AG04449 (cell line): ENCODE measurements at places on chromosomes 3 and 15.

- no peak for DNase-seq
Observed at GRCh38 chr3:126533506-126533905, 9.6 kb downstream of the CHST13 start.

DNA sequence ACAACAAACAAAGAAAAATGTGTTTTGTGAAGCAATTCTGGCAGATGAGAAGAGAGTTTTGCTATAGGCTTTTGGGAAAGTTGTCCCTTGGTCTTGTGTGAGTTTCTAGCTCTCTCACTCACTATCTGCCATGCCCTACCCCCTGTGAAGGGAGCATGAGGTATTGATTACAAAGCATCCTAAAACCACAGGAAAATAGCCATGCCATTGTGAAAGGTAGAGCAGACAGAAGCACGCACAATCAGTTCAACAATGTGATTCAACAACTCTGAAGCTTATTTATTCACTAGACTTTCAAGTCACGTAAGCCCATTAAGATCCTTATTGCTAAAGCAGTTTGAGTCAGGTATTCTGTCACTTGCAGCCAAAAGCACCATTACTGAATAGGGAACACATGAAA, 6.5 kb upstream of the AQR start:
- DNase-seq, result no peak

DNA sequence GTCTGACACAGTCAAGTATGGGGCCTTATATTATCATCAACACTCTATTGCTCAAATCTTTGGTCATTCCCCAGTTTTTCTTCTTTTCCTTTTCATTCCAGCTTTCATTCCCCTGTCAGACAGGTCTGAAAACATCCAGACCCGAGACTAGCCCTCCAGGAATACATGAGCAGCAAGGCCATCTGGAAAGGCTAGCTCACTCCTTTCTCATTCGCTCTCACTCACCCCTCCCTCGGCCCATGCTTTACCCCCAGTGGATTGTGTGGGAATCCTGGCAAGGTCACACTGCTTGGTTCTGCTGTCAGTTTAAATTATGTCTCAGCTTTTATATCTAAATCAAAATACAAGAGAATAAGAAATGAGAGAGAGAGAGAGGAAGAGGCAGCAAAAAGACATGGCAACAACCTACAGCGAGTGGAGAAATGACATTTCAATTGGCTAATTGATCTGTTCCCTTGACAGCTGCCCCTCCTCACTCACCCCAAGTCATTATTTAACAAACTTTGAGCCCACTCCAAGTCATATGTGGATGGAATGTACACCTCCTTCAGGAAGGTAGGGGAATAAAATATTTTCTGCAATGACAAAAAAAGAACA, 962.2 kb downstream of the TUSC7 start:
- DNase-seq, result no peak

DNA sequence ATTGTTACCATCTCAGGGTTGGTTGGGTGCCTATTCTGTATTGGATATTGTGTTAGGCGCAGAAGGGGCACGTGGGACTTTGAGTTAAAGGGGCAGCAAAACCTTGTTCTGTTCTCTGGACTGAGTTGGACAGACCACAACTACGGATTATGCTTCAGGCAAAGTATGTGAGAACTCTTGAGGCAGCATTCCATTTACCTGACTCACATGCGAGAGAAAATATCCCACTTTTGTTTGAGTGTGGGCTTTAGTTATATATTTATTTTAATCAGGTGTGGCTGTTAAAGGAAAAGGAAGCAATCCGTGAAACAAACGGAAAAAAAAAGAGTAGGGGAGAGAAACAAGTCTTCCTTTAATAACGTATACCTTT, 627 bp upstream of the PLS1 start:
- no peak for DNase-seq

GRCh38 chr3:123508178-123508577, 59.3 kb upstream of the ADCY5 start:
- DNase-seq, result no peak

- DNase-seq, result no peak
Observed at GRCh38 chr3:183073839-183074238, 25.5 kb downstream of the MCCC1 start.

DNA sequence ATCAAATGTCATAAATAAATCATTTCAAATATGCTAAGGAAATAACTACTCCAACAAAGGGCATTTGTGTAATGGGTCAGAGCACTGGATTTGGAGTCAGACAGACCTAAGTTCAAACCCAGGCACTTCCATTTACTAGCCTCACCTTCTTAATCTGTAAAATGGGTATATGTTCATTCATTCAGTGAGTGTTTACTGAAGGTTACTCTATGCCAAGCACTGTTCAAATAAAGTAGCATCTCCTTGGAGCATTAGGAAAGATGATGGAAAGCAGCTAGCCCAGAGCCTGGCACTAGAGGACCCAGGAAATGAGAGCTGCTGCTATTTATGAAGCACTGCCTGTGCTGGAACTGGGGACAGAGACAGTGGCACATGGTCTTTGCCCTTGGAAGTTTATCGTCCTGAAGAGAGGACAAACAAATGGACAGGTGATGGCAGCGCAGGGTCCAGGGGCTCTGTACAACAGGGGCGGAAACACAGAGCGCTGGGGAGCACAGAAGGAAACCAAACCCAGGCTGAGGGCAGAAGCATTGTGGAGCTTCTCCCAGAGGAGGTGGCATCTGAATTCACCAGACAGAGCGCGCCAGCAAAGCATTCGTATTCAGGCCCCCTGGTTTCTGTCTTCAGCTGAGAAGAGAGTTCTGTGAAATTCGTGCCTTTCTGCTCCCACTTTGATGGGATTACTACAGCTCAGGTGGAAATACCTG, 19.0 kb downstream of the TM4SF4 start:
- DNase-seq, result no peak

- no peak for DNase-seq
Observed at GRCh38 chr3:105868431-105868741, 426 bp downstream of the CBLB start.

DNA sequence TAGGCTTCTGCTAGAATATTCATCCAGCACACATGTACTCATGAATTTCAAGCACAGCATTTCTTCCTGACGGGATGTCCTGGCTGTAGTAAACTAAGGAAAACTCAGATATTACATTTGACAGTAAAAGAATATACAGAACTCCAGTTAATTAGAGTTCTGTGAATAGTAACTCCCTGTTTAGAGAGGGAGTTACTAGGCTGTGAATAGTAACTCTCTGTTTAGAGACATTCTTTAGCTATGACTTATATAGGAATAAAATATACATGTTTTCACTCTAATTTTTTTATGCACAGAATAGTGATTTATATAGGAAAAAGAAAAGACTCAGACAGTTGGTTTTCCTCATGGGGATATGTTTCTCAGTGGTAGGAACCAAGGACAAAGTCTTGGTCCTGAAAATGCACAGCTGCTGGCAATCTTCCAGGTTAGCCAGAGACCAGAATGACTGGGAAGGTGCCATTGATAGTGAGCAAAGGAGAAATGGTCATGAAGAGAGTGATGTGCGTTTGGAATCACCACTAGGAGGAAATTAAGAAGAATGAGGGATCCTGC, 480.7 kb upstream of the THBS1 start:
- no peak for DNase-seq

DNA sequence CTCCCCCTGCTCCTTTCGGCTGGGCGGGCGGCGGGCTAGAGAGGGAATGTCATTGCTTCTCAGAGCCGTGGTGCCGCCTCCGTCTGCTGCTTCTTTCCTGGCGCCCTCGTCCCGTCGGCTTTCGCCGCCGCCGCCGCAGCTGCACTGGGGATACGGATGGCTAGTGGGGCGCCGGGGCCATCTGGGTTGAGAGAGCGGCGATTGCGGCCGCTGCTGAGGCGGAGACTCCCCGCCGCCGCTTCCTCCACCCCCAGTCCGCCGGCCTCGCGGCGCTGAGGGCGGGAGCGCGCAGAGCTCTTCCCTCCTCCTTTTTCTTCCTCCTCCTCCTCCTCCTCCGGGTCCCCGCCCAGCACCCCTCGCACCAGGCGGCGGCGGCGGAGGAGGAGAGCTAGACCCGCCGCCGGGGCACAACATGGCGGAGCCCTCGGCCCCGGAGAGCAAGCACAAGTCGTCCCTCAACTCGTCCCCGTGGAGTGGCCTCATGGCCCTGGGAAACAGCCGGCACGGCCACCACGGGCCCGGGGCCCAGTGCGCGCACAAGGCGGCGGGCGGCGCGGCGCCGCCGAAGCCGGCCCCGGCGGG, at the start of gene STT3B:
Gene STT3B (plus strand): TSS at position 339 of the 582 bp plus-strand sequence. CDS start 74 bp downstream, at position 413.
- peak; percentile 14 for DNase-seq

DNA sequence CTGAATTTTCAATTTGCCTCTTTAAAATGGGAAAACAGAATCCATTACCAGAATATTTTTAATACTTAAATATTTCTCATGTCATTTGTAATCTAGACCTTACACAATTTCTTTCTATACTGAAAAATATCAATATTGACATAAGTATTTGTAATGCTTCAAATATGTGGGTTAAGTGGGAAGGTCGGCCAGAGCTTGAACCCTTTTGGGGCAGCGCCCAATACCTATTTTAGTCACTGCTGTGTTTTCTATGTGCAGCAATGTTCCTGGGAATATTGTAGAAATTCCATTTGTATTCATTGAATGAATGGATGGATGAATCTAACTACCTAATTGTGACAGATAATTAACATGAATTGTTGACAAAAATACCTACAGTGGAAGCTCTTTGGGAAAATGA, 459.7 kb upstream of the ZNF717 start:
- no peak for DNase-seq

GRCh38 chr3:113070681-113071113, 79.9 kb downstream of the GTPBP8 start:
- no peak for DNase-seq

- no peak for DNase-seq
Observed at GRCh38 chr3:26894443-26894842, 271.9 kb downstream of the LRRC3B start.

- no peak for DNase-seq
Observed at GRCh38 chr3:65995030-65995429, 43.7 kb downstream of the MAGI1 start.

- DNase-seq, result no peak
Observed at GRCh38 chr3:79406175-79406574, 361.6 kb downstream of the ROBO1 start.

DNA sequence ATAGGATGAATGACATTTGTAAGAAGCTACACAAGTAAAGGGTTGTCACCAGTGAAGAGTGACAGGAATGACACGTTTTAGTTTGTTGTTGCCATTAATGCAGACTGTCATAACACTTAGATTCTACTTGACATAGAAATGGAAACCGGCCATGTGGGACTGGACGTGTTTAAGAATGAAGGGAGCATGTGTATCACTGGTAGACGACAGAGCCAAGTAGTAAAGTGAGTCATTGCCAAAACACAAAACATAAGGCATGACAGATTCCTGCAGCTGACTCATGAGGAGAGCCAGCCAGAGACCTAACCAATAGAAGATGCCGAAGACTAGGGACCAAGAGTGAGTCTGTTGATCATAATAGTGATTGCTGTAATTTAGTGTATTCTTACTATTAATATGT, 106.2 kb upstream of the PLAAT1 start:
- DNase-seq, result peak; percentile 49
